ENCODE measurements at places on chromosomes 4 and X. TPM values are rescaled to one million over a fixed set of nuclear protein-coding genes. Genes with fewer than 3 reads are reported as not detected.

GRCh38 chr4:164946810-164947209 lies 30.6 kb downstream of the TRIM61 start:
- DNase-seq: no peak

GRCh38 chr4:75042601-75043208 lies 109.8 kb downstream of the PARM1 start:
- no peak for DNase-seq

DNA sequence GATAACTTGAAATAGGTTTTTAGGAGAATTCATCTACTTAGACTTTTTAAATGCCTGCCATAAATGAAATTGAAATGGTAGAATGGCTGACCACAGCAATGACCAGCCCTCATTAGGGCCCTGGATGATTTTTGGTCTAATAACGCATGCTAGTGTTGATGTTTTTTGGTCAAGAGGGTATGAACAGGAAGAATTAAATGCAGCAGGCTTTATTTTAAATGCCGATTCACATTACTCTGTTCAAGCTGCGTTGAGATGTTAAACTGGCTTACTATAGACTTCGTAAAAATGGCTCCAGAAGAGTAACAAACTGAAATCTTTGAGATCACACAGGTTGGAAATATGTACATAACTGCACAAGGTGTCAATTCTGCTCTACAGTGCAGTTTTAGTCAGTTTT lies 14.6 kb downstream of the DDX3X start:
- DNase-seq: no peak

DNA sequence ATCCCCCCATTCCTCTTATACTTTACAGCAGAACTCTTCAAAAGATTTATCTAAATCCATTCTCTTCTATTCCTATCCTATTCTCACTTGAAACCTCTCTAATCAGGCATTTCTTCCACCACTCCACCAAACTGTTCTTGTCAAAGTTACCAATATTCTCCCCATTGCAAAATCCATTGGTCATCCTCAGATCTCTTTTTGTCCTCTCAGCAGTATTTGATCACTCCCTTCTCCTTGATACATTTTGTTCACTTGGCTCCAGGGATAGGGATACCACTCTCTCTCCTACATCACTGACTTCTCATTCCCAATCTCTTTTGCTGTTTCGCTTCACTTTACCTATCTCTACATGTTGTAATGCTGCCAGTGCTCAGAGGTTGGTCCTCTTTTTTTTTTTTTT lies 2.8 kb upstream of the MTMR8 start:
- DNase-seq: no peak

DNA sequence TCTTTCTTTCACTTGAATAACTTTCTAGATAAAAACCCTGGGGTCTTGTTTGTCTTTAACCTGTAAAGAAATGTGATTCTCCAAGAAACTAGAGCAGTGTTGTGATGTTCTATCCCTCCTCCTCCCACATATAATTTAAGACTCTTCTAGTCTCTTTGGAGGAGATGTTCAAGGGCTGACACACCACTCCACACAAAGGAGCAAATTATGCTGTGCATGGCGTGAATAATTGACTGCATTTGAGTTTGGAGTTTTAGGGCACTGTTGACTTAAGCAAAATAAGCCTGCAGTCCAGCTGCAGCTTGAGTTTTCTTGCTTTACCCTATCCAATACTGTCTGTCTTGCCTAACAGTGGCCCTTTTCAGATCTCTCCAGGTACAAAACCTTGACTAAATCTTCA lies 119.7 kb downstream of the CHRDL1 start:
- no peak for DNase-seq

DNA sequence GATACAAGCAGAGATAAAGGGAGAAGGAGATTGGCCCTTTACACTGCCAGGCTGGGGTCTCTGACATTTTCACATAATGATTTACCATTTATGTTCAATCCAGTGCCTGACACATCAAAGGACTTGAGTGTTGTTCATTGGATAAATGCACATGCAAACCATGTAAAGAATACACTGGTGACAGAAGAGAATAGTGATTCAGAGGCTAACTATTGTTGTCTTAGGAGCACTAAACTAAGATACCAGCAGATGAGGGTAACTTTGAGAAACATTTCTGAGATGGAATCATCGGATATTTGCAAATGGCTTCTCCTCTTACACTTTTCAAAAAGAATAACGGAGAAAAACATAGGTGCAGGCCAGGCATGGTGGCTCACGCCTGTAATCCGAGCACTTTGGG lies 67.3 kb upstream of the HHIP start:
- no peak for DNase-seq

DNA sequence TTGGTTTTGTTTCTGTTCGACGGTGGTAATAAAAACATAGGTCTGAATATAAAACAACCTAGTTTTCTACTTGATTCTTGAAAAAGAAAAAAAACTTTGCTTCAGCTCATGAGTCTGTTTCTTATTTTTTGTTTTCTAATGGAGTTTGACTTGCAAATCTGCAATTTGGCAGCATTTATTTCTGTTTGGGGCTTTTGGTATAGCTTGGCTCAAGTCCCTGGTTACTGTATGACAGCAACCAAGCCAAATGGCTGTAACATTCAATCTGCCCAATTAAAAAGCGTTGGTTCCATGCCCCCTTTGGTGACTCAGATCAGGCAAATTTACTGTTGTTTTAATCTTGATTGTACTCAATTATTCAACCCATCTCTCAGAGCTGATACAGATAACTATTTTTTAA lies 263.4 kb downstream of the GRIA3 start:
- no peak for DNase-seq

DNA sequence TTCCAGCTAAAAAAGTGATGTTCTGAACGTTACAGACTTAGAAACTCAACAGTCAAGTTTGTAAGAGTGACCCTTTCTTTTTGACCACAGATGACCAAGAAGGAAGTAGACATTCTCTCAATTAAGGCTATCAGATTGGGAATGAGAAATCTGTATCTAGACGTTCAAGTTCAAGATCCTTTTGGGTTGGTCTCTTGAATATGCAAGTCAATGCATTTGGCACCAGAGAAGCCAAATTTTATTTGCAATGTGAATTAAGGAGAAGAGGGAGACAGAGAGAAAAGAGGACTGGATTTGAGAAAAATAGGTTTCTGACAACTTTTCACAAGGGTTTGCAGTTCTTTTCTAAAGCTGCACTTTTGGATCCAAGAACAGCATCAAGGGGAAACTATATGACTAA lies 17.5 kb upstream of the SULT1E1 start:
- DNase-seq: no peak

- no peak for DNase-seq
These were observed 50.9 kb downstream of the BEND4 start for GRCh38 chr4:42101446-42101975.

DNA sequence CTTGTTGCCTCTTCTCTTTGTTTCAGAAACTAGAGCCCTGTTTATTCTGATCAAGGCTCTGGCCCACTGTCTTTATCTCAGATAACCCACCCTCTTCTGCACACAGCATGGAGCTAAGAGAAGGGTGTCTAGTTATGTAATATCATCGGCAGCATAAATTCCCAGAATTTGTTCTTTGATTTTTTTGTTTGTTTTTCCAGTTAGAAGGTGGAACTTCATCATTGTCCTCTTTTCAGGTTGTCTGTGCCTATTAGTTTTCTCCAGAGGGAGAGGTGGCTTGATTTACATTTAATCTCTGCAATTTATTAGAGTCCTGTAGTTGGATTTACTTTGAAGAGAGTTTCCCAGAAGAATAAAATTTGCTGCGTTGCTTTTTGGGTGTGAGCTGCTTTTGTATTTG lies 15.2 kb upstream of the F11 start:
- no peak for DNase-seq

The FATE1 gene
- total RNA-seq: not detected

GRCh38 chr4:66590488-66591215 lies 920.4 kb upstream of the EPHA5 start:
- DNase-seq: no peak

GRCh38 chr4:140052050-140052449 lies 101.9 kb downstream of the MAML3 start:
- DNase-seq: no peak

- DNase-seq: no peak
These were observed 13.1 kb upstream of the DRP2 start for GRCh38 chrX:101206471-101206870.

DNA sequence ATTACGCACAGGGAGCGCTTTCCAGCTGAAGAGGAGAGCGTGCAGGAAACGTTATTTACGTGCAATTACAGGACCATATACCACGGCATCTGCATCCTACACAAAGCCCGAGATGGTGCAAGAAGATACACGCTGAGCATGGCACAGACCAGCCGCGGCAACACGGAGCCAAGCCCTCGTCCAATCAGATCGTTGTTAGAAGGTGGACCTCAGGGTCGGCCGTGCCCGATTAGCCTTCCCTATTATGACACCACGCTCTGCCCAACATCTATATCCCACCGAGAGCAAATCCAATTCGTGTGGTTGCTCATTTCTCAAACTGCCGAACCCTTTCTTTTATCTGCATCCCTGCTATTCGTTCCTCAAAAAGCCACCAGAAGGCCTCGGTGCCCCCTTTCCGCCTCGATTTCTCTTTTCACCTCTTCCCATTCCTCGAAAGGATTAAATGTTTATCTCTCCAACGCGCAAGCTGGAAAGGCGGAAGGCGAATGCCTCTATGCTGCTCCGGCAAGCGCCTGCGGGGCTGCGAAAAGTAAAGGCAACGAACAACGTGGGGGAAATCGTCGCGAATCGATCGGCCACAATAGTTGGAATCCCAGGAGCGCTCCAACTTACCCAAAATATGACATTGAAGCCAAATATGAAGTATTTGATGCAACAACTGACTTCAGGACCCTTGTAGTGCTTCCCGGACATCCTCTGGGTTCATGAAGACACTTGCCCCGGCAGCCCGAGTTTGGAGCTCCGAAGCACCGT lies 702 bp downstream of the TSPAN5 start:
- no peak for DNase-seq

GRCh38 chrX:154732421-154733065 lies 18.3 kb downstream of the GAB3 start:
- no peak for DNase-seq

DNA sequence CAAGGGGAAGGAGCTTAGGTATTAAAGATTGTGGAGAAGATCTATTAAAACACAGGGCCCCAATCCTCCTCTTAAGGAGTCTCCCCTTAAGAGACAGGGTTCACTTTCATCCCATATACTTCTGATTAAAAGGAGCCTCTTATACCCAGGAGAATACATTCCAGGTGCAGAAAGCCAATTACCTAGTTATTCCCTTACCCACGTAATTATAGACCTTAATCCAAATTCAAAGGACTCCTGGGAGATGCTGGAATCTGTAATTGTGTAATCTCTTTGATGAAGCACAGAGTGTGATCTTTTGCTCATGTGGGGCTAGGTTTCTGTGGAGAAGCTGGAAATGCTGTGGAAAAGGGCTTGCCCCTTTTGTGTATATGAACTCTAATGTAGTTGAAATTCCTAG lies 1.4 kb upstream of the SEC24B start:
- DNase-seq: no peak

The LEF1 gene
- total RNA-seq: 3.3 TPM

GRCh38 chr4:48022192-48022799 lies 5.7 kb downstream of the NIPAL1 start:
- no peak for DNase-seq

GRCh38 chrX:7586126-7586525 lies 256.8 kb upstream of the VCX start:
- DNase-seq: no peak

DNA sequence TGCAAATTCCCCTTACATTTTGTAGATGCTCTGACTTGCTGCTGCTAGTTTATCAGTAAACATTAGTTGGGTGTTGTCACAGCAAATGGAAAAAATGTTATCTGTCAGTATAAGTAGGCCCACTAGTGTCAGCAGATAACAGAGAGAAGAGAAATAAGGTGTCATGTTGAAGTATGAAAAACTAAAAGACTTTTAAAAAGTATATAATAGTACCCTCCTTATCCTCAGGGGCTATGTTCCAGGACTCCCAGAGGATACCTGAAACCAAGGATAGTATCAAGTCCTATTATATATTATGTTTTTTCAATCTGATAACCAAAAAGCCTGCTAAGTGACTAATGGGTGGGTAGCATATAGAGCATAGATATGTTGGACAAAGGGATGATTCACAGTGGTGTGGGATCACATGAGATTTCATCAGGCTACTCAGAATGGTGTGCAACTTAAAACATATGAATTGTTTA lies 11.6 kb upstream of the BMP2K start:
- DNase-seq: no peak

The SPARCL1 gene
- 1,380 TPM for total RNA-seq

Measured in esophagus muscularis mucosa (tissue), 4 donors.